ENCODE measurements at places on chromosomes 16 and 17.

DNA sequence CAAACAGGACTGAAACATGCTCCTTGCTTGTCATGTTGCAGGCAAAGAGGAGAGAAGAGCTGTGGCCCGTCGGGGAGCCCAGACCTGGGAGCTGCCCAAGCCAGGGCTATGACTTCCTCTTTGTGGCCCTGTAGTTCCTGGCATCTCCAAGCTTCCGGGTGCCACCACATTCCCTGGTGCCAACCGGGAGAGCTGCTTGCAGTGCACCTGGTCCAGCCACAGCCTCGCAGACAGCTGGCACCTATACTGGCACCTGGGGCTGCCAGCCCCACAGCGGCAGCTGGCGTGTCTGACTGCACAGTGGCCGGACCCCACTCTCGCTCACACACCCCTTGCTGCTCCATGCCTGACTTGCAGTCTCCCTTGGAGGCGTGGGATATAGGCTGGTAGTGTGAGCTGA, 37.1 kb upstream of the FOXJ1 start:
- no peak for DNase-seq

- no peak for DNase-seq
Observed at GRCh38 chr16:53219371-53219770, 164.6 kb downstream of the CHD9 start.

DNA sequence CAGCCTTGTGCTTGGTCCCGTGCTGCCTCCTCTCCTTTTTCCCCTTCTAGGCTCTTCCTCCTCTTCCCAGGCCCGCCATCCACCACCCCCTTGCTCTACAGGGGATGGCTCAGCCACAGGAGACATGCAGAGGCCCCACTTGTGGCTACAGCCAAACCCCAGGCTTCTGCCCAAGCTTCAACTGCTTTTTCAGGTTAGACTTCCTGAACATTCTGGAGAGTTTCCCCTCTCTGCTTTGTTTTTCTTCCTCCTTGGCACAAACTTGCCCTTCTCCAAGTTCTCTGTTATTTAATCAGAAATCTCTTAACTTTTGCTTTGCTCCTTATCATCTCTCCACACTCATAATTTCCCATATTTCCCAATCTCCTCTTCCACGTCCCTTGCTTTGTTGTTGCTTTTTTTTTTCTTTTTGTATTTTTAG, 18.3 kb upstream of the HAS3 start:
- DNase-seq = no peak

DNA sequence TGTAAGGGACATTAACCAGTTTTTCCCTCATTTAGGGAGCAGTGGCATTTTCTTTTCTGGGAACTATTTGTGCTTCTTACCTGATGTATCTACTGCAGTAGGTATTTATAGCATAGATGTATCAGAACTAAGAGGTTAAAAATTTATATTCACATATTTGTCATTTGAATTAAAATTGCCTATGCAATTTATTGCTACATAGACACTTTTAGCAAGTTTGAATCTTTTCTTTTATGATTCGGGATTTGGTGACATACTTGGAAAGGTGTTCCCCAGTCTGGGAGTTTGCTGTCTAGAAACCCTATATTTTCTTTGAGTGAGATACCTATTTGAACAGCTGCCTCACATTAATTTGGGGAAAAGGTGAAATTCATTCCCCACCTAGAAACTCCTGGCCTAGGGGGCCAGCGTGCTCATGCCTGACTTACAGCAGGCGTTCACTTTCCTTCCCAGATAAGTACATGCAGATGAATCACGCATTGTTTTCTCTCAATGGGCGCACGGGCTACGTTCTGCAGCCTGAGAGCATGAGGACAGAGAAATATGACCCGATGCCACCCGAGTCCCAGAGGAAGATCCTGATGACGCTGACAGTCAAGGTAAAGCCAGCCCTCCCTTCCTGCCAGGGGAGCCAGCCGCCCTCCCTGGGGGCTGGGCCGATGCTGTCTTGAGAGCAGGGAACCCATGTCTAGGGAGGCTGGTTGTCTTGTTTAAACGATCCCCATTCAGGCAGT, 73.8 kb downstream of the SDR42E1 start:
- DNase-seq = no peak

- DNase-seq = no peak
Observed at GRCh38 chr17:75352079-75352569, 53.4 kb downstream of the GRB2 start.

DNA sequence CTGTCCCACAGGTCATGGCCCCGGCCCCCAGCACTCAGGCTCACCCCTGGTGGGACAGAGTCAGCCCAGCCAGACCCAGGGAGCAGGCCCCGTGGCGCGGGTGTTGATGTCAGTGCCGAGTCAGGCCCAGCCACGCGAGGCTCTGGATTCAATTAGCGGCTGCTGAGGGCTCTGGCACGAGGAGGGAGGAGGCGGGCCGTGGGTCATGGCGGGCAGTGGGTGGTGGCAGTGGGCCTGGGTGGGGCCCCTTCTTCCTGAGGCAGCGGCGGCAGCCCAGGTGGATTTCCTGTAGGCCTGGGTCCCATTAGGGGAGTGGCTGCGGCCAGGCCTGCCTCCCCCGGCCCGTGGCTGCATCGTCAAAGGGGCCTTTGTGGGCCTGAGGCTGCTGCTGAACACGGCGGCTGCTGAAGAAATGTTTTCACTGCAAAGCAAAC, 12.9 kb downstream of the VASN start:
- DNase-seq = no peak

DNA sequence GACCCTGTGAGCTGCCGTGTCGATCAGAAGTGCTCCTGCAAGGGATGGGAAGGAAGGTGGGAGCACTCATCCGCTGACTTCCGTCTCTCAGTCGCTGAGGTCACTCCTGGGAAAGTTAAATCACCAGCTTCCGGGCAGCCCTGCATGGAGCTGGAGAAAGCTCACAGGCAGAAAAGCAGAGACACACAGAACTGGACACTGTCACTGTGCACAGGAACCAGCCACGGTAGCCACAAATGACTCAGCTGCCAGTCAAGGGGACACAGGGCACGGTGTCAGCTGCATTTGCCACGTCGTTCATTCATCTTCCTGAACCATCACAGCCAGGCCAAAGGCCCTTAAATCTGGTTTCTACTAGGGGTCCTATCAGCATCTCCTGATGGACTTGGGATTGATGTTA, 226.4 kb upstream of the PSMD7 start:
- DNase-seq = no peak
